ENCODE measurements at places on chromosomes 13 and 19.
A peak's percentile ranks its signal among the peaks of the same experiment; 100 is the strongest.

DNA sequence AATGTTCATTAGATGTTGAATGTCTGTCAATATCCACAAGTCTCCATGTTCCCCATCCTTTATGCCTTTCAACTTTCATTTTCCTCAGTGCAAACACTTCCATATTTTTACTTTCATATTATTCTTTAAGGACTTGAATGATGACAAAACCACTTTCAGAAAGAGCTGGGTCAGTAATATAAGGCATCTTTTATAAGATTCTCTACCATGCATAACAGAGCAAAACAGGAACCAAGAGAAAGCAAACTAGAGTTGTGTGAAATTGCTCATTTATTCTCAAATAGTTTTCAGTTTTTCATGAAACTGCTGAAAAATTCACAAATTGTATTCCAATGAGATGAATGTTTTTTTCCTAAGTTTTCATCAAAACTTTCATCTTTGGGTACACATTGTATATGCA lies 1247.6 kb downstream of the PCDH17 start:
- no peak for DNase-seq

DNA sequence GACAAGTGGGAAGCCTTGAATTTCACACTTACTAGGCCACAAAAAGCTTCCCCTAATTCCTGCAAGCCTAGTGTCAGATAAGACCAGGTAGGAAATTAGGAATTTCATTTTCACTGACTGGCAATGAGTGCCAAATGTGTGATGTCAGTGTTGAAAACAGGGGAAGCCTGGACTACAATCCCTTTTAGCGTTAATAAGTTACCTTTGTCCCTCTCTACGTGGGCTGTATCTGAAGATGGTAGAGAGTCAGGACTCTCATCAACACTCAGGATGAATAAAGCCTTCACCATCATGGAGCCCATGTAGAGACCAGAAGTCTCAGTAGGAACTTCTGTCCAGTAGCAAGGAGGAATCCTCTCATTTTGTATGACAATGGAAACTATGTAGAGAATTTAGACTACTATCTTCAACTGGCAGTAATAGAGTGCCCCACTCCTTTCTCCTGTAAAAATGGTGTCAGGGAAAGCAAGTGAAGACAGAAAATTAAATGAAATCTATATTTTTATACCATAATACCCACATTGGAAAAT lies 324.1 kb upstream of the KLHL1 start:
- no peak for DNase-seq

- peak; percentile 51 for DNase-seq
These were observed 186.2 kb downstream of the USP12 start for GRCh38 chr13:26985285-26985878.

DNA sequence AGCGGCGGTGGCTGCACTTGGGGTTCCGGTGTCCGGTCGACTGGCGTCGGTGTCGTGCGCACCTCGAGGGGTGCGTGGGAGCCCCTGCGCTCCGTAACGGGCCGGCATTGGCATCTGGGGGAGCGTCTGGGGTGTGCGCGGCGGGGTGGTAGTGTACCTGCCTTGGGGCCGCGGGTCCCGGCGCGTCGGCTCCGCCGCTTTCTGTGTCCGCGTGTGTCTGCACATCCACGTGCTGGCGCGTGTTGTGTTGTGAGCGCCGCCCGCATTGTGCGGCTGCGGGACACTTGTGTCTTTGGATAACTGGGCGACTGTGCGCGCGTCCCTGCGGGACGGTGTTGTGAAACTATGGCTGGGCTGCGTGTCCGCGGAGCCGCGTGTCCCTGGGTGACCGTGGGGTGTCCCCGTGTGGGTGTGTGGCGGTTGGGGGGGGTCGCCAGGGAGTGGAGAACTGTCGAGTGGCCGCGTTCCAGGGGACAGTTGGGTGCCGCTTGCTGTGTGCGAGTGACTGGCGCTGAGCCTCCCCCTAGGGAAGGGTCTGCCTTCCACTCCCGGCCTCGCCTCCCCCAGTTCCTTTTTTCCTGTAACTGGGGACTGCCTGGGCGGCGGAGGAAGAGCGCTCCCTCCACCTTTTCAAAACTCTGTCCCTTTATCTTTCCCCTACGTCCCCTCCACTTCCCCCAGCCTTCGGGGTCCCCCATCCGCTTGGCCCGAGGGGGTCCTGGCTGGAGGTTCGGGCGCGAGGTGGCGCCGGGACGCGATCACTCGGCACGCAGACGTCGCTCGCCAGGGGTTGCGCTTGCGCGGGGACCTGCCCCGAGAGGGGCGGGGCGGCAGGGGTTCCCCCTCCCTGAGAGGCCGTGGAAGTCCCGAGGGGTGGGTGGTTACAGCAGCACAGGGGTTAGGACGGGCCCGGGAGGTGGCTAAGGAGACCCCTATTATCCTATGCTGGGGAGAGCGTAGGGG lies 5.7 kb upstream of the NFIC start:
- no peak for DNase-seq

DNA sequence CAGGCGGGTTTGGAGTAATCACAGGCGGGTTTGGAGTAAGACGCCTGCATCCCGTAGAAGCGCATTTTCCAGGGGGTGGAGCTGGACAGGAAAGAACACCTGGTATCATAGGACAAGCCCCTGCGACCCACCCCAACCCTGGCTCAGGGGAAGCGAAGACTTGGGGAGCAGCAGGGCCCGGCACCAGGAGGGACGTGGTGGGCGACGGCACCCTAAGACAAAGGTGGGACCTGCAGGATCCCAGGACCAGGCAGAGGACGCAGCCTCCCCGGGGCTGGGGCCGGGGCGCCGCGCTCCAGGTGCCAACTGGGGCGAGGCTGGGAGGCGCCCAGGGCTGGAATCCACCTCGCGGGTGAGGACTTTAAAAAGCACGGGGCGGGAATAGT lies 520 bp downstream of the ZNF600 start:
- DNase-seq = no peak

DNA sequence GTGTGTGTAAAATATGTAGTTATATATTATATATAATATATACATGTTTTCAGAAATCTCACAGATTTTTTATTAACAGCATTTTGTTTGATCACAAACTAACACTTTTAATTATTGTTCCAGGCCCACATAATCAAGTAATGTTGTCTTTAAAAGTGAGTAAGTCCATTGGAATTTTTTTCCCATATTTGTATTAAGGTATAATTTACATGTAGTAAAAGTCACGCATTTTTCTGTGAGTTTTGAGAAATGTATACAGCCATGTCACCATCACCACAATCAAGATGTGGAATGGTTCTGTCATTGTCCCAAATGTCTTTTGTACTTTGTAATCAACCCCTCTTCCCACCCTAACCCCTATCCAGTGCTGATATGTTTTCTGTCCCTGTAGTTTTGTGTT lies 120.0 kb upstream of the RFC3 start:
- no peak for DNase-seq
